IPS DF 19.7 (cell line): ENCODE measurements at places on chromosomes 16 and 17.

DNA sequence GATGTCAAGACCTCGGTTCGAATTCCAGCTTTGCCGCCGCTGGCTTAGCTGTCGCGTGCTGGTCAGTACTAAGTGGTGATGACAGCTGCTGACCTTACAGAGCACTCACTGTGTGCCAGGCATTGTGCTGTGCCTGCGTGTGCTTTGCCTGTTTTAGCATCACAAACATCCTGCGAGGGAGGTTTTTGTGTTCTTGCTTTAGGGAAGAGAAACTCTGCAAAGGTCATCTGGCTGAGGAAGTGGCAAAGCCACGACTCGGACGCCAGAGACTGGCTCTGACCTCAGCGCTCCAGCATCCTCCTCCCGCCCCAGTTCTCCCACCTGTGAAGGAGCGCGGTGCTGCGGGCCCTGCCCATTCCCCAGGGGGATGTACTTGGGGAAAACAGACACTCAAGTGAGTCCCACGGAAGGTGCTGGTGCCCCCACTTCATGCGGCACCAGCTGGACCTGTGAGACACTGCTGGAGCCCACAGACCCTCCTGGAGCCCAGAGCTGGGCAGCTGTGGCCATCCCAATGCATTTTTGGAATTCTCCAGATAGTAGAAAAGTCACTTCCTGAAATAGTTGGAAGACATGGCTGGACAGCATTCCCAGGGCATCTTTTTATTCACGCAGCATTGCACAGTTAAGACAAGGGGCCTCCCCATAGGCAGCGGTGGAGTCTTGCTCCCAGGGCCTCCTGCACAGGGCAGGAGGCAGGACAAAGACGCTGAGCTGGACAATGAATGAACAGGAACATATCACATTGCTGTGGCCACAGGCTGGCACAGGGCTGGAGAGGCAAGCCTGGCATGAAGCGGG is 20.0 kb upstream of the HERPUD1 start:
- DNase-seq, result no peak

- DNase-seq, result no peak
These were observed 234.5 kb downstream of the NTN1 start for GRCh38 chr17:9255833-9256232.

- DNase-seq, result no peak
These were observed 2.0 kb upstream of the DEF8 start for GRCh38 chr16:89946515-89946914.

DNA sequence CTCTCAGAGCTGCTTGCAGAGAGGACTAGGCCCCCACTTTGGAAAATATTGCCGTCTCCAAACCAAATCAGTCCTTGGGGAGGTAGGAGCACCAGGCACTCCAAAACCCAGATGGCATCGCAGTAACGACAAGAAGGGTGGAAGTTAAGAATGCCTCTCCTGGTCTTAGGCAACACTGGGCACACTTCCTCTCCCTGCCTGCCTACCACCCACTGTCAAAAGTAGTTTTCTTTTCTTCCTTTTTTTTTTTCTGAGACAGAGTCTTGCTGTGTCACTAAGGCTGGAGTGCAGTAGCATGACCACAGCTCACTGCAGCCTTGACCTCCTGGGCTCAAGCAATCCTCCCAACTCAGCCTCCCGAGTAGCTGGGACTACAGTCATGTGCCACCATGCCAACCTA is 47.2 kb downstream of the SRL start:
- no peak for DNase-seq

GRCh38 chr17:17675925-17676534 is 5.2 kb upstream of the RAI1 start:
- no peak for DNase-seq

GRCh38 chr16:56691885-56692284 is 9.6 kb downstream of the MT1X start:
- no peak for DNase-seq
